Skin of body (tissue), 3 donors: ENCODE measurements at places on chromosomes 2 and 18.

- peak; percentile 38 for DNase-seq
Measured at GRCh38 chr2:88932686-88933085, 241.2 kb downstream of the RPIA start.

DNA sequence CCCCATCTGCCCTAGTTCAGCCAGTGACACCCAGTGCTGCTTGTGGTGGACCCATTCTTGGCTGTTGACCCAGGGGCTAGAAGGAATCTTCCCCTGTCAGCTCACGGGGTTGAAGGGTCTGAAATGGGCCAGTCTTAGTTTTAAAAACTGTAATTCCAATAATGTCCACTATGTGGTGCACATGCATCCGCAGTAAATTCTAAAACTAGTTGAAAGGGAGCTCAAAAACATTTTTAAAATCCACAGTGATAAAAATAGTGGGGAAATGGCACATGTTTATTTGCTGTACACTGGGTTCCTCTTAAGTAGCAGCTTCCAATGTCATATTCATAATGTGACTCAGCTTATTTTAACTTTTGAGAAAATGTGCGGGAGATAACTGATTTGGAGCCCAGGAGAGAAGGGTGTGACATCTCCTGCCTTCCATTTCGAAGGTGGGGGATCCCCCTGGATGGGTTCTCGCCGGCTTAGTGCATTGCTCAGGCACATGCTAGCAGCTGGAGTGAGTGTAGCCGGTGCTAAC lies 32.8 kb downstream of the GRHL1 start:
- DNase-seq: peak; percentile 52

DNA sequence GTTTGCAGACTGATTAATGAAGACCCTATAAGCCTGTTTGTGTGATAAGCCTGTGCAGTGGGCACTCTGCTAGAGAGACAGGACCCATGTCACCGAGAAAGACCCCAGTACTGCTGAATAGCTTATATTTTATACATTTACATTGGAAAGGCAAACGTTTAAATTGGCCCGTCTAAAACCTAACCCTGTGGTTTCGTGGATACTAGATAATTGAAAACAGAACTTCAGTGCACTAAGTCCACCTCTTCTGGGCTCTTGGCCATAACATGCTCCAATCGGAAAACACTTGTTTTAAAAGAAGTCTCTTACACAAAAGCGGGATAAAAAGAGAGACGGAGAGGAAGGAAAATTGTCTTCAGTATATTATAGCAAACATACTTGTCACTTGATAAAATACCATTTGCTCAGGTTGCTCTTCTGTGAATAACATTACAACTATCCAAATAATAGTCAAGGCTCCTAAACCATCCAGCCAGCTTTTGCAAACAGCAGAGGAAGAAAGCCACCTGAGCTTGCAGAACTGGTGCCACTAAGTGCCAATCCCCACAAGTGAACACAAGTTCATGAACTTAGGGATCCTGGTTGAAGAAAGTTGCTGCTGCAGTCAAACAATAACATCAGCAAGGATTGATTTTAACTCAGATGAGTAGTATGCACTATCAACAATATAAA lies 218.4 kb upstream of the FN1 start:
- DNase-seq: peak; percentile 72

- no peak for DNase-seq
Measured at GRCh38 chr2:241941691-241942301, 72.3 kb downstream of the RTP5 start.

- DNase-seq: no peak
Measured at GRCh38 chr2:121004359-121004758, 268.7 kb downstream of the GLI2 start.

DNA sequence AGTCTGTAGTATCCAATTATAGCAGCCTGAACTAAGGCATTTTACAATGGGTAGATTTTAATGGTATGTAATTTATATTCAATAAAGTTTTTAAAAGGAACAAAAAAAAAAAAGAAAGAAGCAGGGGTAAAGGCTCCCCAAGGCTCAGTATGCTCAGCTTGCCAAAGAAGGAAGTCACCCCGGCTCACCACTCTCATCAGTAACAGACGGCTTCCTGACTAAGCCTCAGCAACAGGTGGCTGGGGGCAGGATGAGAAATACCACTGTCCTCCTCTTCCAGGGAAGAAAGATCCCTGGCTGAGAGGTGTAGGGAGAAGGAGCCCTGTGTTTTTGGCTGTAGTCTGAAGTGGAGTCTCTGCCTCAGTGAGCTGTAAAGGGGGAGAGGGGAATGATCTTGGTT lies 121.2 kb downstream of the ARHGEF4 start:
- DNase-seq: no peak

- no peak for DNase-seq
Measured at GRCh38 chr2:63432373-63432772, 155.9 kb downstream of the WDPCP start.

- peak; percentile 26 for DNase-seq
Measured at GRCh38 chr2:187453078-187453641, 5.1 kb upstream of the CALCRL start.

- DNase-seq: no peak
Measured at GRCh38 chr18:28684746-28685355, 507.9 kb upstream of the CDH2 start.

GRCh38 chr2:65159906-65160305 lies 30.0 kb upstream of the RAB1A start:
- DNase-seq: no peak

GRCh38 chr2:156156580-156156979 lies 175.9 kb downstream of the NR4A2 start:
- no peak for DNase-seq

GRCh38 chr2:142940606-142941223 lies 63.3 kb downstream of the KYNU start:
- DNase-seq: no peak

GRCh38 chr2:15385184-15385583 lies 175.9 kb downstream of the NBAS start:
- no peak for DNase-seq

DNA sequence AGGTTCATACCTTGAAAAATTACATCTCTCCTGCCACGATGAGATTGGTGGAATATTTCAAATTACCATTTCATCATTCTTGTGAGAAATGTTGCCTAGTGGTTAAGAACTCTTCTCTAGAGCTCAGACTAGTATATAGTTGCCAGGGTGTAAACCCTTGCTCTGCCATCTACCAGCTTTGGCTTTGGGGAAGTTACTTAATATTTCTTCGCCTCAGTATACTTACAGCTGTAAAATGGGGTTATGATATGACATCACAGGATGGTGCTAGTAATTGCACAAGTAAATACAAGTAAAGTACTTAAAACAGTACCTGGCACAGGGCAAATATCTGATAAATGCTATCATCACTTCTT lies 1.5 kb downstream of the SPOPL start:
- DNase-seq: no peak

DNA sequence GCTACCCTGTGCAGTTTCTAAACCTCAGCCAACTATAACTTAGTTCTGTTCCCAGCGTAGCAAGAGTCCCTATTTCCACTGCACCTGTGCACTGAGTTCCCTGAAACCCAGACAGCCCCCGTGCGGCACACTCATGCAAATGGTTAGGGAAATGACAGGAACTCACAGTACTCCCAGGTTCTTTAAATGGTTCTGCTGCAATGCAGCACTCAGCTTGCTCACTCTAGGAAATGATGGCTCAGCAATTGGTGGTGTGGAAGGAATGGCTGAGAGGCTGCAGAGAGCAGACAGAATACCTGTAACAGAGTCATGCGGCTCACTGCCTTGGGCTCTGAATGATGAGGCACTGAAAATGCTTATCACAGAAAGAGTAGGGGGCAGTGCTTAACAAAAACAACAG lies 143.0 kb downstream of the RAD51AP2 start:
- no peak for DNase-seq

DNA sequence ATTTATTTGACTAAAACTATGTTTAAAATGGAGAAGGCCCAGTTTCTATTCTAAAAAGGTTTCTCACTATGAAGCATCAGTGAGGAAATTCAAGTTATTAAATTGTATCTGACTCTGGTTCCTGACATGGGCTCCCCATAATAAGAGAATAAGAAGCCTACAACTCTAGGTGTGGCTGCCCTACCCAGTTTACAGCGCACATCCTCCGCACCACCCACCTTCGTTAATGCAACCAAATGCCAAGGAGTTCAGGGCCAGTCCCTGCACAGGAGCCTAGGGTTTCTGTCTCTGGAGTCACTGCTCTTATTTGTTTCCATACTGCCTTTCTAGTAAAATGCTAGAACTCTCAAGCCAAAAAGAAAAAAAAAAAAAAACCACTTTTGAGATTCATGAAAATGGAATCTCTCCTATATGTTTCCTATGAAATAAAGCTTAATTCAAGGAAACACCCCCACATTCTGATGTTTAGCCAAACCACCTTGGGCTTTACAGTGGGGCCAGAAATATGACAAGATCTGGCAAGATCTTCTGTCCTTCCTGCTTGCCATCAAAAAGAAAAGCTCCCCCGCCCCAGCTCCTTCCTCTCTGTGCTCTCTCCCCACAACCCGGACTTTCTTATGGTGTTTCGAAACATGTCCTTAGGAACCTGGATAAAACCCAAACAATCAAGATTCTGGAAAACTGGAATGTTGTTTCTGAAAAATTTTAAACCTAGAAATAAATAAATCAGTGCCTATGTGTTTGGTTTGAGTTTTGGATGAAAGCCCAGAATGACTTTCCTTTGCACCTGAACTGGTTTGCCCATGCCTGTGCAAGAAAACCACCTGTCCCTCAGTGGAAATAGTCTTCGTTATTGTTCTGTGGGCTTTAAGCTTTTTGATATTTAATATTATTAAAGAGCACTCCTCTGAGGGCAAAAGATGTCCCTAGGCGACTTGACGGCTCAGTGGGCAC lies 136.7 kb downstream of the SP3 start:
- DNase-seq: no peak

GRCh38 chr2:102144128-102144527 lies 1.6 kb downstream of the IL1R1 start:
- no peak for DNase-seq

GRCh38 chr2:138432971-138433370 lies 68.6 kb upstream of the SPOPL start:
- no peak for DNase-seq

DNA sequence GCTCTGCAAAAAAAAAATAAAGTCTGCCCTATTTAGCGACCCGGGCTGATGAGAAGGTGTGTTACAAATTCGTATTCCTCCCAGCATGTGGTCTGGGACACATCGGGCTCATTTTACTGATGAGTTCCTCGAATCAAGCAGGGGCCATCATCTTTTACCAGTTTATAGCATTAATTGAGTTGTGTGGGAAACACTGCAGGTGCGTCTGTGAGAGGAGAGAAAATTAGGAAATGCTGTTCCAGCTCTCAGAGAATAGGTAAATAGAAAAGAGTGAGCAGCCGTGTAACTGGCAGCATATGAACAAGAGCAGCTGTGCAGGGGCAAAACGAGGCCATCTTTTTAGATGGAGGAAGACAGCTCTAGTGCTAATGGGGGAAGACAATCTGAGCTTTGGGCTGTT lies 216.7 kb downstream of the SETBP1 start:
- DNase-seq: no peak

DNA sequence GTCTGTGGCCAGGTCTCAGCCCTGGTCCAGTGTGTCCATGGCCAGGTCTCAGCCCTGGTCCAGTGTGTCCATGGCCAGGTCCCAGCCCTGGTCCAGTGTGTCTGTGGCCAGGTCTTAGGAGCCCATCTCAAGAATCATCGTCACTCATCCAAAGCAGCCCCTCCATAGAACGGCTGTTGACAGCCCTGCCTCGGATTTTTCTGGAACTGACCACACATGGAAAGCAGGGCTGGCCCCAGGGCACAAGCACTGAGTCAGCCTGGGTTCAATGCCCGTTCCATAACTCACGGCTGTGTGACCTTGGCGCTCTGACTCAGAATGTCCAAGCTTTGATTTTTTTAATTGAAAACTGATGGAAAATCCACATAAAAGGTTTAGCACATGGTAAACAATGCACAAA lies 59.9 kb upstream of the SNTG2 start:
- DNase-seq: no peak

- DNase-seq: no peak
Measured at GRCh38 chr18:62339106-62339988, 14.2 kb downstream of the TNFRSF11A start.

DNA sequence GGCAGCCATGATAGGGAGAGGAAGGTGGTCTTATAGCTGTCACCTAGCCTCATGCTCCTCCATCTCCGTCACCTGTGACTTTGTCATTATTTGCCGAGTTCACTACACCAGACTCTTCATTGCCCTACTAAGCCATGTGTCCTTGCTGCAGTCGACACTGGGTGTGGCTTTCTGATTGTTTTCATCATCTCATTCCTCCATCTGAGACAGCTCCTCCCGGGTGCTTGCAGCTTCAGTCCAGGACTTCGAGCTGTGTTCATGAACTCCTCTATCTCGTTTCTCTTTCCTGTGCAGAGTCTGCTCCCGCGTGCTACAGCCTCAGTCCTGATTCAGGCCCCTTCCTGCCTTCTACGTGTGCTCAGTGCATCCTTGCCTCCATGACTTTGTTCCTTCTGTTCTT lies 295.1 kb upstream of the TNP1 start:
- DNase-seq: no peak

- no peak for DNase-seq
Measured at GRCh38 chr2:191105082-191105481, 45.7 kb downstream of the STAT4 start.

DNA sequence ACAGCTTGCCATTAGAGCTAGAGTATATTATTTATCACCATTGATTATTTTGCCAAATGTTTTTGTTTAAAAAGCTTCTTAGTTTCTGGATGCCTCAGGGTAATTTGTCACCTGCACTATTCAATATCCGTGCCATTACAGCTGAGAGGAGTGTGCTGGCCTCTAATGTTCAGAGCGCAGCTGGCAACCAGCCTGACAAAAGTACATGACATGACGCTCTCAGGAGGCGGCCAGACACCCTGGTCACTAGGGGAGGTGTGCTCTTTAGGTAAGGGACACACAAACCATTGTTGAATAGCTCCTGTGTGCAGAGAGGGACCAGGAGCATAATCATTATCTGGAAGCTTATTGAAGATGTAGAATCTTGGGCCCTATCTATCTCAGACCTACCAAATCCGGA lies 20.3 kb downstream of the LIMS1 start:
- DNase-seq: no peak

- DNase-seq: no peak
Measured at GRCh38 chr2:5933669-5934068, 241.5 kb downstream of the SOX11 start.

GRCh38 chr2:222594679-222595078 lies 61.2 kb downstream of the FARSB start:
- DNase-seq: no peak

- peak; percentile 12 for DNase-seq
Measured at GRCh38 chr18:24985586-24985985, 366.4 kb downstream of the ZNF521 start.
